ENCODE measurements at places on chromosomes 2 and 18. TPM values are rescaled to one million over a fixed set of nuclear protein-coding genes. Genes with fewer than 3 reads are reported as not detected.

GRCh38 chr2:96156011-96156820 is 11.0 kb upstream of the DUSP2 start:
- no peak for DNase-seq

GRCh38 chr18:24917767-24918166 is 434.2 kb downstream of the ZNF521 start:
- no peak for DNase-seq

DNA sequence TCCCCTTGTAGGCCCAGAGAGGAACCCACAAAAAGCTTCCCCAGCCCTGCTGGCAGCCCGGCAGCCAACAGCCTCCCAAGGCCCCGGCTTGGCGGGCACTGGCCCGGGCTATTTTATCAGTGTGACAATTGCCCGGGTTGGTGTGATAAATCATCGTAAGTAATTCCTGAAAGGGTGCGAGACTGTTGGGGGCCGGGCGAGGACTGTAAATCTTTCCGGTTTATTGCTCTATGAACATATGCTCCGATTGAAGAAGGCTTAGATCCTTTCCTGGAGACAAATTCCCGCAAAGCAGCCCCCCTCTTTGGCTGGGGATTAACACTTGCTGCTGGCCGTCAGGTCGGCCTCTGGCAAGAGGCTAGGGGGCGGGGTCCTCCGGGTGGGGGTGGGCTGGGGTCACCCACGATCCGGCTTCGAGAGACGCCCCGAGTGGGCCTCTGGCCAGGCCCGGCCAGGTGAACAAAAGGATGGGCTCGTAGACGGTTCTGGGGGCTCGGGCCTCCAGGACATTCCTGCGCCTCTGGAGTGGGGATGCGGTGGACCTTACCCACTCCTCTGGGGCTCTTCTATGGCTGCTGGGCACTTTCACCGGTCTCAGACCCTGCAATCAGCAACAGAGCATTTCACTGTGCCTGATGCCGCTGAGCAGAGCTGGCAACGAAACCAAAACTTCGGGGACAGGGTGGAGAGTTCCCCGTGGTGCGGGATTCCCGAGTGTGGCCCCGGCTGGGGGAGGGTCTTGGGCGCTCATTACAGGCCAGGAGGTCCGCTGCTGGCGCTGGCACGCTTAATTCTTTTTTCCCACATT is 2.0 kb downstream of the HOXD3 start:
- no peak for DNase-seq

DNA sequence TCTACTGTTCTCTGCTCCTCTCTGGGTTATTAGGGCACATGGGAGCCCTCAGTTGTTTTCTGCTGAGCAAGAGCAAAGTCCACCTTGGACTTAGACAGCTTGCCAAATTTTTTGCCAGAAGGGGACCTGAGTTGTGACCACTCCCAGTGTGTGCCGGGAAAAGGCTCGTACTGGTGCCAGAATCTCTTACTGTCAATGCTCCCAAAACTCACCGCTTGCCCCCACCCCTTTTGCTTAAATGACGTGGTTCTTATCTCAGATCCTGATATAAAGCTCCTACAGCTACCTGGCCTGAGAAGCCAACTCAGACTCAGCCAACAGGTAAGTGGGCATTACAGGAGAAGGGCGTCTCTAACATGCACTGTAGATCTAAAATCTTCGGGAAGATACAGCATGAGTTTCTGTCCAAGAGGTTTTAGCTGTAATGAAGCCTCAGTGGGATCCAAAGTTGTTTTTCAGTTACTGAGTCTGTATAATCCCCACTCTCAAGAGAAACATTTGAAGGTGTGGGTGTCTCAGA is at the start of gene REG1A:
REG1A (plus strand) TSS at position 295 of the 520 bp plus-strand sequence. CDS start 374 bp downstream, outside the sequence.
- no peak for DNase-seq

GRCh38 chr18:58937071-58937886 is 72.6 kb downstream of the ZNF532 start:
- DNase-seq = peak; percentile 70

GRCh38 chr2:176976736-176977685 is 235.6 kb upstream of the HNRNPA3 start:
- DNase-seq = no peak

DNA sequence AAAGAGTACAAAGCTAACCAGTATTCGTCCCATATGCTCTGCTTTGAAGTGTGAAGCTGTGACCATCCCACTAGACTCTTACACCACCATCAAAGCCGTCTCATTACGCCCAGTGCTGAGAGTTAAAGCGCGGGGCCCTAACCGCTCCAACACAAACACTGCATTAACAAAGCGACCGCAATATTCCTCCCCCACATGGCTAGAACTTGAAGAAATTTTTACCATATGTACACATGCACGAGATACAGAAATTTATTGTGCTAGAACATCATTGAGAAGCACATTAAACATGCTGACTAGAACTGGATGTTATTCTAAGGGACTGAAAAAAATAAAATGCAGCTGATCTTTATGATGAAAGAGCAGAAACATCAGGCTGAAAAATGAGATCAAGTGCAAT is 20.5 kb downstream of the FTCDNL1 start:
- no peak for DNase-seq

DNA sequence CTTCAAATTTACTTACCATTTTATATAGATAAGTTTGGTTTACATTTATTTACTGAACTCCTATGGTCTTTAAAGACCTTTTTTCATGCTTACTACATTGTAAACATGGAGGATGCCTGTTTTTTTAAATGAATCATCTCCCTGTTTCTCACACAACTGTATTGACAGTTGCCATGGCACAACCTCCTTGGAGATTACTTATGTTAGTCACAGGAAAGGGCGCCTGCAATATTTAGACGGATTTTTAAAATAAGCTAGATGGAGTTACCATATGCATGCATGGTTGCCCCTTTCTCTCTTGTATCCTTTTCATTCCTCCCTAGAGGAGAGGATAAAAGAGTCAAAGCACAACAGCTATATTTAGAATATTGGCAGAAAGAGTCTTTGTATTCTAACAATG is 34.8 kb upstream of the CCDC102B start:
- DNase-seq = peak; percentile 41

DNA sequence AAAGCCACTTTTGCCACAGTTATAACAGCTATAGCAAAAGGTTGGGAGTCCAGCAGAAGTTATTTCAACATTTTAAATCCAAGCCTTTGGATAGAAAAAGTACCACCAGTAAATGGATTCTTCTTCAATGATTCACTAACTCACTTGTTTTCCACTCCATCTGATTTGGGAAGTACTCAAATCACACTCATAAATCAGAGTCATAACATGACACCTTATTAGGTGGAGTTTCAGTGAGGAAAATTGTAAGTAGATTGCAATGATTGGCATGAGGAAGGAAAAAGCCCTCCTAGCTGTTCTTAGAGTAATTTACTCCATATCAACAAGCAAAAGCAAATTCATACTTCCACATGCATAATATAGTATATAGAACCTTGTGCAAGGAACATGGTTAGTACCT is 132.9 kb downstream of the NR4A2 start:
- DNase-seq = no peak

- peak; percentile 20 for DNase-seq
Observed at GRCh38 chr2:151040039-151040438, 221.6 kb downstream of the RBM43 start.

GRCh38 chr2:141490886-141491285 is 639.9 kb downstream of the LRP1B start:
- peak; percentile 12 for DNase-seq

DNA sequence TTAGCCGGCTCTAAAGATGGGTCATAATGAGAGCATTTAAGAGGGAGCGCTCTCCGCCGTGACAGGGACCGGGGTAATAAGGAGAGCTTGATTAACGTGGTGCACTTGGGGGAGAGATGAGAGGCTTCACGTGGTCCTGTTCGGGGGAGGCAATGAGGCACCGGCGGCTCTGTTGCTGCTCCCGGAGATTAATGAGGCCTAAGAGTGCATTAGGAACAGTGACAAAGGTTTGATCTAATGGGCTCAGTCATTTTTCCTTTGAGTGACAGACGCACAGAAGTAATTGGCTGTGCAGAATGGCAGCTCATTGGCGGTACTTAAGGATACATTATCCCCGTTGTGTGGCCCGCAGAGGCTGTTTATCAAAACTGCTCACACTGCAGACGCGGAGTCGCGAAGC is 250.7 kb downstream of the GBX2 start:
- DNase-seq = no peak

DNA sequence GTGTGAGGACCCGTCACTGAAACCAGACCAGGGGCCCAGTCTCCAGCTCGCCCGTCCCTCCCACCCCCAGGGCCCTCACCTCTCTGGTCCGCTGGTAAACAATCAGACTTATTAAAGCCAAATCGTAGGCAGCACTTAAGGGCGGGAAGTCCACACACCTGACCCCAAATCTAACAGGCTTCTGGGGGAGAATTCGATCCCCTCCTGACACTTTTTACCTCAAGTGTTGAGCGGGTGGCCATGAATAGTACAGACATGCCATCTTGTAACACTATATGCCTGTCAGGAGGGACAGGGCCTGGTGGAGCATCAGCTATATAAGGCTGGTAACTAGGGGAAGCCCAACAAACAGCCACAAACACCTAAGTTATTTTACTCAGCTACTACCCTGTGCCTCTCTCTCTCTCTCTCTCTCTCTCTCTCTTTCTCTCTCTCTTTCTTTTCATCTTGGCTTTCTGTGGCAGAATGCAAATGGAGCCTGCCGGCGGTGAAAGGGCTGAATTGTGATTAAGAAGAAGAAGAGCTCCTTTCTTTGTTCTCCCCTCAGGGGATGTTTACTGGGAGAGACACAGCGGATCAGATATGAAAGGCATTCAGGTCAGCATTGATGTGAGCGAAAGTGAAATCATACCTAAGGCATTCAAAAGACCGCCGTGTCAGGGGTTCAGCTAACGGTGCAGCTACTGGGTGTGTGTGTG is 9.5 kb downstream of the ZEB2 start:
- DNase-seq = peak; percentile 89

- DNase-seq = peak; percentile 69
Observed at GRCh38 chr18:13036622-13037320, 45.6 kb downstream of the CEP192 start.

DNA sequence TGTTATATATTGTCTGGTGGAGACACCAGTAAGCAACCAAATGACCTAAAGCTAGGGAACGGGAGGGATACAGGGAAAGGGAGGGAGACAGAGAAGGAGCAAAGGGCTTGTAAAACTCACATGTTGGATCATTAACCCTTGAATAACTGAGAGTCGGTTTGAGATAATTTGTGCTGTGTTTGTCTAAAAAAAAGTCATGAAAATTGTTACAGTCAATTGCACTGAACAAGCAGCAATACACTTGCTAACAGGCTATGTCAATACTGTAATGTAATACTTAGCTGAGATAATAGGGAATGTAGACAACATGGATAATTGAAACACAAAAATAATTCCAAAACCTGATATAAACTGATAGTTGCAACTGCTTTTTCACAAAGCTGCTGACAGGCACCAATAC is 71.3 kb upstream of the ZNF521 start:
- no peak for DNase-seq

- peak; percentile 59 for DNase-seq
Observed at GRCh38 chr2:33494155-33494779, 17.8 kb downstream of the RASGRP3 start.

GRCh38 chr18:3305354-3305762 is 43.4 kb downstream of the MYL12B start:
- DNase-seq = peak; percentile 100

- peak; percentile 58 for DNase-seq
Observed at GRCh38 chr2:202373490-202373889, 2.6 kb upstream of the BMPR2 start.

DNA sequence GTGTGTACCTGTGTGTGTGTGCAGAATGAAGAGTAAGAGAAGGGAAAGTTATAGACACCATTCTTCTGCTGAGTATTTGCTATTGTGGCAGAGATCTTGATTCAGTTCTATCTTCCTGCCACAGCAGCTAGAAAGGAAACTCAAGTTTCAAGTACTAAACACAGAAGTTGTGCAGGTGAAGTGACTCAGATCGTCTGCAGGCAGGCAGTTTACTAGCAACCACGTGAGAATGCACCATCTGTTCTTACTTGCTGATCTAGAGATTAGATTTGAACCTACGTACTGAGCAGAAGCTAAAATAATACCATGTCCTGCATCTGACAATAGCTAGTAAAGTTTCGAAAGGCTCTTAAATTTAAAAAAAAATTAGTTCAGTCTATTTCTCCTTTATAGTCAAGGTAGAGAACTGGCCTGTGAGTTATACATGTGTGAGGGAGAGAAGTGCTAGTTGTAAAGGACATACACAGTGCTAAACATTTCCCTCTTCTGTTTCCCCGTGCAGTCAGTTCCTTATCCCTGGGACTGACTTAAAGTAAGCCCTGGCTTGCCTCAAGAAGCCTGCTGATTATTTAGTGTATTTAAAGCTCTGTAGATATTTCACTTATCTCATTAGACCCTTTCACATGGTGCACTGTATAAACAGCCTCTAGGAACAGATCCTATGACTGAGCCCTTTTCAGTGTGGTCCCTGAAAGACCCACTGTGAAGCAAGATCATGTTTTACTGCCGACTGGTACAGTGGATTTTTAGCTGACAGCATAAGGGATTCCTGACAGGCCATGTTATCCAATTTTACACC is 45.0 kb downstream of the SLC38A11 start:
- peak; percentile 77 for DNase-seq

GRCh38 chr2:176967911-176968450 is 244.6 kb upstream of the HNRNPA3 start:
- no peak for DNase-seq

GRCh38 chr2:60947056-60947455 is 65.7 kb downstream of the REL start:
- DNase-seq = no peak

DNA sequence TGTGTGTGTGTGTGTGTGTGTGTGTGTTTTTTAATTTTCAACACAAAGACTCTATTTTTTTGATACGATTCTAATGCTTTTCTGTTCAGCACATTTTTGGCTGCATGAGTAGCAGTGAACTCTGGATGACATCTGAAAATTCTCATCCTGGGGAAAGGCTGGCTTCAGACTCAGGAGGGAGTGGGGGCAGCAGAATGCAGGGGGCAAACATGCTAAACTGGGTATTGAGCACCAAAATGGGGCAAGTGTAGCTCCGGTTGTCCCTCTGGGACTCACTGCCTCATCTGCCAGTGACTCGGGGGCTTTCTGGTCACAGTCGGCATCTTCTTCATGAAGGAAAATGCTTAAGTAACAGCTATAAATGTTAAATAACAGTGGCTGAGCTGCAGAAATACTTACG is 116.8 kb upstream of the PID1 start:
- DNase-seq = no peak

- DNase-seq = no peak
Observed at GRCh38 chr2:69223759-69224511, 163.1 kb downstream of the GFPT1 start.

ZNF396 gene
- 0.54 TPM for total RNA-seq

CIB4 gene
- total RNA-seq = not detected

IL36RN gene
- total RNA-seq = not detected

SH3RF3 gene
- 3.4 TPM for total RNA-seq

CCDC141 gene
- not detected for total RNA-seq

ASXL3 gene
- under 0.01 TPM for total RNA-seq

LINC00305 gene
- total RNA-seq = not detected

PROM2 gene
- total RNA-seq = not detected

MOCOS gene
- 1.9 TPM for total RNA-seq

ANKRD30B gene
- not detected for total RNA-seq

RESP18 gene
- total RNA-seq = not detected

STAT4 gene
- total RNA-seq = 0.28 TPM

DNAH7 gene
- total RNA-seq = 0.36 TPM

SP140 gene
- total RNA-seq = 1.4 TPM

ARHGAP25 gene
- 0.36 TPM for total RNA-seq

SLC4A5 gene
- not detected for total RNA-seq

TGFA gene
- total RNA-seq = not detected
